ENCODE measurements at places on chromosomes 1 and 21.

GRCh38 chr1:92484472-92485380, 2.0 kb downstream of the GFI1 start:
- no peak for DNase-seq

DNA sequence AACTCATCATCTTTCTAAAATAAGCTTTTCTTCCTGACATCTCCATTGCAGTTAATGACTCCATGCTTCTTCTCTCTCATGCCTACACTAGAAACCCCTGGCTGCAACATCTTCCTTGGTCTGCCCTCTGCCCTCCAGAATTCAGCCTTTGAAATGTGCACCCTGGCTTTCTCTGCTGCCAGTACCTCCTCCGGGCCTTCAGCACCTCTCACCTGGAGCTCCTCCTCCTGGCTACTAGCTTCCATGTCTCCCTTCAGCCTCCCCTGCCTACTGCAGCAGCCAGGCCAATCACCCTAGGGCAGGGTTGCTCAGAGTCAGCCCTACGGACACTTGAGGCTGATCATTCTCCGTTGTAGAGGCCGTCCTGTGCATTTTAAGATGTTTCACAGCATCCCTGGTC, 18.3 kb downstream of the SUSD4 start:
- DNase-seq, result no peak

GRCh38 chr1:4734791-4735190, 80.4 kb downstream of the AJAP1 start:
- no peak for DNase-seq

DNA sequence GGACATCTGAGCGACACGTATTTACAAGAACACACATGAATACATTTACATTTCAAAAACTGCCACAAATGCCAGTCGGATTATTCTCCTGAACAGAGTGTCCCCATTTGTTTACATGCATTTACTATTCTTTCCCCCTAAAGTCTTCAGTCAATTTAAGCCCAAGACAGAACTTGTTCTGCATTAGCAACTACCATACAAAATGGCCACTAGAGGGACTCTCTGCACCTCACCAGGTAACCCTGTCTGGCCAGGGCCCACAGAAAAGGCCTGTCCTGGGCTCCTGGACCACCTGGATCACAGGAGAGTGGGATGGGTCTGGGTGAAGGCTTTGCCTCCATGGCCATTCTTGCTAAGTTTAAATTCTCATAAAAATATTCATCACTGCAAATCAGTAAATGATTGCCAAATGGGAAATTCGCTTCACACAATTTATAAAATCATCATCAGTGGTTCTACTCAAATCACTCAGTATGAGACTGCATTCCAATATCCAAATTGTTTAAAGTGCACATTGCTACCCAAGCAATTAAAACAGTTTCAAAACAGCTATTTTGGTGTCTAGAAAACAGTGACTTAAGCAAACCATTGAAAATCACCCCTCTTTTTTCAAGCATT, 12.5 kb upstream of the GUCA2A start:
- DNase-seq, result no peak

- DNase-seq, result no peak
Observed at GRCh38 chr1:167551362-167551761, 2.2 kb downstream of the CREG1 start.
